Activated T-helper 2 cell treated with anti-CD3 and anti-CD28 coated beads, Interferon-gamma antibody, Interleukin-2, Interleukin-4, amounts not matched to agents 10 μg/mL and 5 μg/mL and 100 μg/mL, durations not matched to agents 14 hours and 24 hours and 36 hours (primary cell): ENCODE measurements at places on chromosomes 5 and 9. TPM values are rescaled to one million over a fixed set of nuclear protein-coding genes. Genes with fewer than 3 reads are reported as not detected.

DNA sequence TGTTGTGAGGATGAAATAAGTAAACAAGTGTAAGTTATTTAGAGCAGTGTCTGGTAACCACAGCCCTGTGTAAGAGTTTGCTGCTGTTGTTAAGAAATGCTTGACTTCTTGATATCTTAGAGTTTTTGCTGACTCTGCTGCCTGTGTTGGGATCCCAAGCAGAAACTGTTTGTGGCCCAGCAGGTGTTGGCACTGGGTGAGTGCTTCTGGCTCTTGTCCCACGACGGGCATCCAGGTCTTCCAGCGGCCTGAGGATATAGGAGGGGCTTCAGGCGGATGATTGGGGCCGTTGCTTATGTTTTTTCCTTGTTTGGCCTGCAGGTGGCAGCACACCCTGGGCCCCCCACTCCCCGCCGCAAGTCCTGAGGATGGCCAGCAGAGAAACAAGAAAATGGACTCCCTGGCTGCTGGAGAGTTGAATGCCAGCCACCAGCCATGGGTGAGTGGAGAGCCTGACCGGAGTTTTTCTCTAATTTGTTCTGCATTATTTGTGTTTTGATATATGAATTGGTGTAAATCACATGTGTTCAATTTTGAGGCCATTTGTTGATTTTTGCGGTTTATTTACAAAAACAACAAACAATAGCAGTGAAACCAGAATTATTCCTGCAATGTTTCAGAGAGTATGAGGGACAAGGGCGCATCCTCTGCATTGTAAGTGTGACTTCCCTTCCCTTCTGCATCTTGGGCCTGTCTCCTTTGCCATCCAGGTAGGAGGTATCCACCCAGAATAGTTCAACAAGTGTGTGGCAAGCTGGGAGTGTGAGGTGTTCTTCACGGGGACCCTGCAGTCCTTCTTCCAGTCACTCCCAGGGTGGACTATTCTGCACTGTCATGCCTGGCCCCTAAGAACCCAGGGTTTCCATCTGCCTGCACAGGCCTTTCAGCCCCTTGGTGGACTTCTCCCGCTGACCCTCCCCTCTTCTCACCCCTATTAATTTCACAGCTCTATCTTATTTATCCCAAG, 50.3 kb downstream of the SLC22A5 start:
- H3K27ac ChIP-seq: peak overlapping the region; percentile 89
- H3K4me1 ChIP-seq: peaks cover 85% of the 10 kb centered on the region
- H3K36me3 ChIP-seq: peaks cover 71% of the 10 kb centered on the region
- no peaks in the 10 kb centered on the region for H3K27me3 ChIP-seq
- peak; percentile 64 for DNase-seq

DNA sequence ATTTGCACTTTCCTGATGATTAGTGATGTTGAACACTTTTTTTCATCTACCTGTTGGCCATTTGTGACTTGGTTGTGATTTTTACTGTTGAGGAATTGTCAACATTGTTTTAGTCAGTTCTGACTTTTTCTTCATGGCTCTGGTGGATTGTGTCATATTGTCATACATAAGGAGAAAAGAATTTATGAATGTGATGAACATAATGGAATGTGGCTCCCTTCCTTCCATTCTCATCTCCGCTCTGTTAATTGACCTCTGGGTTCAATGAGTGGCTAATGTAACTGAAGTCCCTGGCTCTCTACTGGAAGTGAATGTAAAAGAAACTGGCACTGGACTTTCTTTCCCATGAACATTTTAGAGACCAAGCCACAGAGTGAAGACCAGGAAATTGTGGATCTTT, 49.2 kb downstream of the KIAA1958 start:
- no peaks in the 10 kb centered on the region for H3K27me3 ChIP-seq
- H3K36me3 ChIP-seq: peaks cover 7% of the 10 kb centered on the region
- no peak overlapping the region for H3K27ac ChIP-seq
- no peak for DNase-seq
- peaks cover 14% of the 10 kb centered on the region for H3K4me1 ChIP-seq
- H3K4me3 ChIP-seq: no peak overlapping the region

DNA sequence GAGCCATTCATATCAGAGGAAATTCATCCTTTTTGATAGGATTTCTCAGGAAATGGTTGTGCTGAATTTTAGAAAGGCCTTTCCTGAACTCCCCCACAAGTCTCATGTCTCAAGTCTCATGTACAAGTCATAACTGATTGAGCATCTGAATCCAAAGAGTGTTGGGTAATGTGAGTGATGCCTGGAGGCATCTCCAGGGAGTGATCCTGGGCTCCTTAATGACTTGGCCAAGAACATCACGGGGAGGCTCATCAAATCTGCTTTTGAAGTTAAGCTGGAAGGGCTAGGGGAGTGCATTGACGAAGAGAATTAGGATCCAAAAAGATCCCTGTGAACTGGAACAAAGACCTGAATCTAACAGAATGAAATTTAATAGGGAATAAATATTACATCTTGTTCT, 79.2 kb downstream of the MAST4 start:
- no peaks in the 10 kb centered on the region for H3K36me3 ChIP-seq
- H3K27me3 ChIP-seq: peaks cover 7% of the 10 kb centered on the region
- DNase-seq: no peak
- no peak overlapping the region for H3K27ac ChIP-seq
- H3K4me1 ChIP-seq: no peaks in the 10 kb centered on the region

DNA sequence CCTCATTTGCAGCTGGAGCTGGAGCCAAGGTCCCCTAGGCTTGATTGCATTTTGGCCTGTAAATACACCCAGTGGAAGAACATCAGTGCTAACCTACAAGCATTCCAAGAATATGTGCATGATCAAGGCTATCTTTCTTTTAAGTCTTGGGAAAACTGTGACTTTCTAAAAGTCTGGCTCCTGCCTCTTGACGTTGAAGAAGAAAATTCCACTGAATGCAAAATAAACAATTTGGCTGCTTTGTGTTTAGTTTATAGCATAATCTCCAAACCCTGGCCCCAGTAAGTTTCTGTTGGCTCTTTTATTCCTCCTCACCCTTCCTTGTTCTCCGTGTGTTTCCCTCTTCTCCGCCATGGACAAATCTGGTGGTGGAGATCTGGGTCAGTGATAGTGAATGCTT, 109.3 kb upstream of the TLE1 start:
- H3K4me1 ChIP-seq: no peaks in the 10 kb centered on the region
- no peak overlapping the region for H3K27ac ChIP-seq
- H3K27me3 ChIP-seq: no peaks in the 10 kb centered on the region

GRCh38 chr5:160774666-160775315, 77.2 kb downstream of the ATP10B start:
- no peaks in the 10 kb centered on the region for H3K4me1 ChIP-seq
- no peaks in the 10 kb centered on the region for H3K36me3 ChIP-seq
- H3K27ac ChIP-seq: no peak overlapping the region
- no peak overlapping the region for H3K4me3 ChIP-seq

DNA sequence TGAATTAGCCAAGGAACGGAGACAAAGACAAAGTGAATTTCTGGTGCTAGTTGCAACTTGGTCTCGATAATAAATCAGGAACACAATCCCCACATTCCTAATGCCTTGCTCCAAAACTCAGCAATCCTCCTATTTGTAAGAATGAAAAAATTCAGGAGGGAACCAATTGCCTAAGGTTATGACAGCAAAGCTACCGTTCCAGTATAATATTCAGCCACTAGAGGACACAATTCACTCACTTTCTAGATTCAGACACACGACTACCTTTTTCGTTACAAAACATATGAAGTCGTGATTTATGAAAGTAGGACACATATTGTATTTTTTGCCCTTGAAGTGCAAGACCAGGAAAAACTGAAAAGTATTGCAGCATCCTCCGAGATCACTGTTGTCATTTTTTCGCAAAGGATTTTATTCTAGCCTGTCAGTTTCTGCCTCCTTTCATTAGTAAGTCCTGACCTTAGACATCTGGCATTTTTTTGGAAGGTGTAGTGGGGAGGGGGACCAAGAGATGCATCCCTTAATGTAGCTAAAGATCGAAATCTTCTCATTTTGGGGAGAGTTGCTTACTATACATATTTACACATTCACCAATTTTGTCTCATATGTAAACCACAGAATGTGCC, 133.1 kb downstream of the DOCK8 start:
- no peaks in the 10 kb centered on the region for H3K27me3 ChIP-seq
- H3K4me3 ChIP-seq: no peak overlapping the region
- H3K27ac ChIP-seq: no peak overlapping the region
- peaks cover 13% of the 10 kb centered on the region for H3K4me1 ChIP-seq
- DNase-seq: no peak

DNA sequence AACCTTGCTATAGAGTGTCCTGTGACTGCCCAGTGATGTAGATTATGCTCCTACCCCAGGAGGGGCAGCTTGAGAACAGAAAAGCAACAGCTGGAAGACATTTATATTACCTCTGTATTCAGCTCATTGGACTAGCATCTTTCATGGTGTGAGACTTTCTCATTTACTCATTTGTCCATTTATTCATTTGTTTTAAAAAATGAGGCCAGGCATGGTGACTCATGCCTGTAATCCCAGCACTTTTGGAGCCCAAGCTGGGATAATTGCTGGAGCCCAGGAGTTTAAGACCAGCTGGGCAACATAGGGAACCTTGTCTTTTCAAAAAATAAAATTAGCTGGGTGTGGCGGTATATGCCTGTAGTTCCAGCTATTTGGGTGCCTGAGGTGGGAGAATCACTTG, 130.0 kb upstream of the LHFPL2 start:
- no peak overlapping the region for H3K4me3 ChIP-seq
- DNase-seq: no peak
- H3K4me1 ChIP-seq: no peaks in the 10 kb centered on the region
- H3K36me3 ChIP-seq: no peaks in the 10 kb centered on the region

- H3K27me3 ChIP-seq: no peaks in the 10 kb centered on the region
- H3K36me3 ChIP-seq: no peaks in the 10 kb centered on the region
- H3K4me1 ChIP-seq: peaks cover 54% of the 10 kb centered on the region
- DNase-seq: no peak
- H3K27ac ChIP-seq: no peak overlapping the region
- no peak overlapping the region for H3K4me3 ChIP-seq
These were observed 21.3 kb downstream of the PTTG1 start for GRCh38 chr5:160442824-160443431.

DNA sequence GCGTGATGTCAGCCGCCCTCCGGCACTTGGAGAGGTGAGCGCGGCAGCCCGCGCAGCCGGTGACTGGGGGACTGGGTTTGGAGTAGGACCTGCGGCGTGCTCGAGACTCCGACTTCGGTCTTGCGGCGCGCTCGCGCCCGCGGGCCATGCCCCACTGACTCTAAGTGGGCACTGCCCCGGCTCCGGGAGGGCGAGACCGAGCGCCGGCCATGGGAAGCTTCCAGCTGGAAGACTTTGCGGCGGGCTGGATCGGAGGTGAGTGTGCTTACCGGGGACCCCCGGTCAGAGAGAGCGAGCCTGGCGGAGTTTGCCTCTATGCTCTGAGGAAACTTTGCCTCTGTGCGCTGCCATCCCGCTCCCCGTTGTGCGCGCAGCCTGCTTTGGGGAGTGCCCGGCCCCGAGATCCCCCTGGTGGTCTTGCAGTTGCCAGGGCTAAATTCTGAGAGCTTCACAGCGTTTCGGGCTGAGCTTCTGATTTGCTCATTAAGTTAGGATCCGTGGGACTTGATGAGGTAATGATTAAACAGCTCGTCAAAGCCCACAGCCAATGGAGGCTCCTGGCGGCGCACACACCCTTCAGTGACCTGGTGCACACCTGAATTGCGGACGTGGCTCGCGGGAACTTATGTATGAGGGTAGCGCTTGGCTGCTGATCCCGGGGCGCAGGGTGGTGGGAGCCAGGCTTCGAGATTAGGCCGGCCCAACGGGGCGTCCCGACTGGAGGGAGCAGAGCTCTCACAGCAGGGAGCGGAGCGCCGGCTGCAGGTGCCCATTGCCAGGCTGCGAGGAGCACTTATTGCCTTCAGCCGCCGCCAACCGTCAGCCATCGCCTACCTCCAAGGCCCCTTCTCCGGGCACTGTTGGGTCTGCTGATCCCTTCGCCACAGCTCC, at the start of gene SLC25A48:
SLC25A48 (plus strand) TSS at position 25 of the 891 bp plus-strand sequence; CDS start at position 210, 185 bp downstream.
- H3K27ac ChIP-seq: no peak within 1 kb of the TSS
- H3K4me1 ChIP-seq: no peaks in the 10 kb centered on the region
- H3K36me3 ChIP-seq: no peaks in the 10 kb centered on the region
- H3K27me3 ChIP-seq: peaks cover 29% of the 10 kb centered on the region

GRCh38 chr9:122007837-122008236, 85.3 kb downstream of the TTLL11 start:
- H3K4me1 ChIP-seq: no peaks in the 10 kb centered on the region
- no peak for DNase-seq

DNA sequence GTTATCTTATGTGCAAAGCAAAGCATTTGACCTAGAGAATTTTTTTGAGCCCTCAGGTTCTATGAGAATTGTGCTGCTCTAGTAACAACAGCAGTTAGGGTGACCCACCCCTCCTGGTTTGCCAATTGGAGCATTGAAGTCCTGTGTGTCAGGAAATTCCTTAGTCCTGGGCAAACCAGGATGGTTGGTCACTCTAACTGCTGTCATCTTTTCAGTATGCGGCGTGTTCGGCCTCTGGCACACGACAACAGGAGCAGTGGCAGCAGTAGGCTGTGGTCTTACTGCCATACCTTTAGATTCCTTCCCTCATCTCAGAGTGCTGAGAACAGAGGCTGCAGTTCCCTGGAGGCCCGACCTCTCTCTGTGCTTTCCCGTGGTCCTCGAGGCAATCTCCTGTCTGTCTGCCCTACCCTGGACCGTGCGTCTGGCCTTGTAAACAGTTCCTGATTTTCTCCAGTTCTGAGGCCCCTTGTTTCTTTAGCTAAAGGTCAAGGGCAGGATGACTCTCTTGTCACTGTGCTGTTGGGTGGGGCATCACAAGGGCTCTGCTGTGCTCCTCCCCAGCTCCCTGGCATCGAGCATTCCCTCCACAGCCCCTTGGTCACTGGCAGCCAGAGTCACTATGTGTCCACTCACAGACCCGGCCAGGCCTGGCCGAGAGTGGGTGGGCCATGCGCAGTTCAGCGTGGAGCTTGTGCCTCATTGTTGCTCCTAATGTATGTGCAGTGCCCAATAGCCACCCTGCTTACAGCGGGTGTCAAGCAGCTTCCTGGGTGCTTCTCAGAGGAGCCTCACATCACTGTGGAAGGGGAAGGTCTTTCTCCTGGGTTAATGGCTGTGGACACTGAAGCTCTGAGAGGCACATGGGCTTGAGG, 18.5 kb upstream of the COL15A1 start:
- no peak overlapping the region for H3K4me3 ChIP-seq
- no peaks in the 10 kb centered on the region for H3K4me1 ChIP-seq
- DNase-seq: no peak

C5orf52 gene
- total RNA-seq: 0.30 TPM in 1 of 2 replicates, not detected in the other

LHX3 gene
- total RNA-seq: not detected in 2 replicates

NIM1K gene
- 0.76 and 1.1 TPM in 2 replicates for total RNA-seq

PHPT1 gene
- 127 and 133 TPM in 2 replicates for total RNA-seq
